ENCODE measurements at places on chromosomes 1 and 21.

DNA sequence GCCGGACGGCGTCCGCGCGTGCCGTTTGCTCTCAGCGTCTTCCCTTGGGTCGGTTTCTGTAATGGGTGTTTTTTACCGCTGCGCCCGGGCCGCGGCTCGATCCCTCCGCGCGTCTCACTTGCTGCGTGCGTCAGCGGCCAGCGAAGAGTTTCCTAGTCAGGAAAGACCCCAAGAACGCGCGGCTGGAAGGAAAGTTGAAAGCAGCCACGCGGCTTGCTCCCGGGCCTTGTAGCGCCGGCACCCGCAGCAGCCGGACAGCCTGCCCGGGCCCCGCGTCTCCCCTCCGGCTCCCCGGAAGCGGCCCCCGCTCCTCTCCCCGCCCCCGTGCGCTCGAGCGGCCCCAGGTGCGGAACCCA, 159.8 kb downstream of the RUNX1 start:
- no peak for DNase-seq

GRCh38 chr1:30126848-30127247, 596.5 kb downstream of the MATN1 start:
- no peak for DNase-seq

- DNase-seq, result no peak
These were observed 176.8 kb downstream of the ZP4 start for GRCh38 chr1:237713916-237714315.

DNA sequence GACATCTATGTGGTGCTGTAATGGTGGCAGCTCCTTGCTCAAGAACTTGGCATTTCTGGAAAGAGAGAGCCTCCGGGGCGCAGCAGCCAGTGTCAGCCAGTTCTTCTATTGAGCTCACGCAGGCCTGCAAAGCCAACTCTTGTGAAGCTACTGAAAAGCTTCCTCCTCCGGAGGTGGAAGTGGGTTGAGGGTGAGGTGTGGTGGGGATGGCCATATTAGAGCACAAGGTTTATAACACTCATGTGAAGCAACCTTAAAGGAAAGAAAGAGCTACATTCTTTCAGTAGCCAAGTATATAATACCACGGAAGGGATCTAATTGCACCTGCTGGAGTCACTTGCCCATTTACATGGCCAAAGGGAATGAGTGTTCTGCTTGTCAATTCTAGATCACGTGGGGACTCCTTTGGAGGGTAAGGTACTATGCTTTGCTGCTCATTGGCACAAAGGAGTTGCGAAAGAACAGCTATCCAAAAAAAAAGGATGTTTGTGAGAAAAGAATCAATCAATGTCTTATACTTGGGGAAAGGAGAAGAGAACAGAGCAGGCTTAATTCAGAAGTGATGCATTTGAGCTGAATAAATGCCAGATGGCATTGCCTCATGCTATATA, 18.3 kb upstream of the MAP10 start:
- DNase-seq, result no peak

- no peak for DNase-seq
These were observed 77.7 kb upstream of the C1orf87 start for GRCh38 chr1:60151311-60151710.

DNA sequence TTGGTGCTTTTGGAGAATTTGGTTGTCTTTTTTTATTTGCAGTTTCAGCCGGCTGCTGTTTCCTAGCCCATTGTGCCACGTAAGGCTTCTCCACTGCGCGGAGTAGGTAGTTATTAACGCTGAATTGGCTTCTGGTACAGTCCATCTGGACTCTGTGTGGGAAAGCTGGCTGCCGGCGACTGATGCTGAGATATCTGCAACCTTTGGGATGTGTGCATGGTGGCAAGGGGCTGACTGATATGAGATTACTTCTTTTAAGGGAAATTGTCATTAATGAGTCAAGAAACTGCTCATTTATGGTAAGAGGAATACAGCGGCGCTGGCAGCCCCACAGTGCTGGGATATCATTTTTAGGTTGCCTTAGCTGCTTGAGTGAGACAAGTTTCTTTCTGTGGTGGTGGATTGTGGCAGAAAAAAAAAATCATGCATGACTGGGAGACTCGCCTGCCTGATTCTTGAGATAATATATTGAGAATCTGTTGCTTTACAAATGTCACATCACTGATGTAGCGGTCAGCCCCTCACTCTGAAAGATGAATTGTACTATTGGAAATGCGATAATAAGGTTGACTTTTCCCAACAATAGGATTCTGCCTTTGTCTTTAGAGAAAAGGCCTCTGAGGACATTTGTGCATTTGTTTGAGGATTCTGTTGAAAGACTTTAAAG, 2.5 kb upstream of the ELAVL4 start:
- DNase-seq, result no peak

GRCh38 chr1:66978201-66978600, 53.4 kb downstream of the MIER1 start:
- DNase-seq, result no peak

- no peak for DNase-seq
These were observed 13.4 kb upstream of the NRIP1 start for GRCh38 chr21:15078180-15078579.

DNA sequence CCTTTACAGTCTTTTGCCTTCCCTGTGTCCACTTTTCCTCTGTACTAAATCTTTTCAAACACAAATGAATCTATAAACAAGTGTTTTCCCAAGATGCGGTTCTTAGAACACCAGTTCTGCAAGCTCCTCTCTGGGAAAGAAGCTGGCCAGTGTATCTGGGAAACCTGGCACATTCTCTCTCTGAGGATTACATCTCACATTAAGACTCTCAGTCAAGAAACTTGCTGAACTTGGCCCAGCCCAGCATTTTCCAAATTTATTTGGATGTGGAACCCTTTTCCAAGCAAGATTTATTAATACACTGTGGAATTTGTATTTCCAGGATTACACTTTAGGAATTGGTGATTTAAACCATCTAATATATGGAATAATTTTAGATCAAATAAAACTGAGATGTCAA, 105.7 kb downstream of the ZNF281 start:
- no peak for DNase-seq

- no peak for DNase-seq
These were observed 238.6 kb downstream of the FOXD2 start for GRCh38 chr1:47676311-47677054.

GRCh38 chr1:222242492-222242891, 305.4 kb downstream of the HHIPL2 start:
- DNase-seq, result no peak

- no peak for DNase-seq
These were observed 12.5 kb upstream of the LPGAT1 start for GRCh38 chr1:211843018-211843417.

DNA sequence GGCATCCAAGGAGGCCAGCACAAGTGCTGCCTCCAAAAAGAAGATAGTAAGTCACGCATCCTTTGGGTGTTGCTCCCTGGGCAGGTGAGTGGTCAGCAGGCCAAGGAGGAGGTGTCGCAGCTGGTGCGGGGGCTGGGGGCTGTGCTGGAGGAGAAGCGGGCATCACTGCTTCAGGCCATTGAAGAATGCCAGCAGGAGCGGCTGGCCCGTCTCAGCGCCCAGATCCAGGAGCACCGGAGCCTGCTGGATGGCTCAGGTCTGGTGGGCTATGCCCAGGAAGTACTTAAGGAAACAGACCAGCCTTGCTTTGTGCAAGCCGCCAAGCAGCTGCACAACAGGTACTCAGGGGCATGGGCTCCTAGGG, 4.3 kb downstream of the TRIM46 start:
- no peak for DNase-seq

DNA sequence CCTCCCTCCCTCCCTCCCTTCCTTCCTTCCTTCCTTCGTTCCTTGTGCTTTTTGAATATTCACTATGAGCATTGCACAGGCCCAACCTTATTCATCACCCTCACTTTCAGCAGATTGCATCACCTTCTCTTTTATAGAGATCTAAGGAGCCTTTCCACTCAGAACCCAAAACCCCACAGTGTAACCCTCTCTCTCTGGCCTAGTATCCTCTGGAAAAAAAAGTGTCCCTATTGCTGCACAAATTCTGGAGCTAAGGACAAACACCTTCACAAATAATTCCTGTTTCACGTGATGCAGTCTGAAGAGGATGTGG, 25.6 kb downstream of the OR10J5 start:
- DNase-seq, result no peak

- peak; percentile 33 for DNase-seq
These were observed 187.4 kb downstream of the DISC1 start for GRCh38 chr1:231814021-231814420.

DNA sequence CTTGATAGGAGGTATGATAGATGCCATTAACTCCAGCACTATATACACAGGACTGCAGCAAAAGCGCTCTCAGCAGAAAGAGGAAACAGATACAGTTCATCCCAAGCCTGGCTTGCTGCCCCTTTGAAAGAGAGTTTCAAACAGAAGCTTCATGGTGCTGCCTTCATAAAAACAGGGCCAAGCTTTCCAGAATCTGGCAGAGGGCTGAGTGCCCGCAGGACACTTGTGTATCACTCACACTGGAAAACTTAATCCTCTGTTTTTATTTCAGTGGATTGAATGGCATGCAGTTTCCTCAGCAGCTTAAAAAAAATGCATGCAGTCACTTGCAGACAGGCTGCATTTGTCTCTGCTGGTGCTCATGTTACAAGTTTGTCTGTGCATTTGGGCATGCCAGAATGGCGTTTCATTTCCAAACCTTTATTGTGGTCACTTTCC, 40.4 kb downstream of the KCNJ15 start:
- DNase-seq, result peak; percentile 66

GRCh38 chr1:180925471-180926051, 12.9 kb downstream of the KIAA1614 start:
- DNase-seq, result peak; percentile 63

DNA sequence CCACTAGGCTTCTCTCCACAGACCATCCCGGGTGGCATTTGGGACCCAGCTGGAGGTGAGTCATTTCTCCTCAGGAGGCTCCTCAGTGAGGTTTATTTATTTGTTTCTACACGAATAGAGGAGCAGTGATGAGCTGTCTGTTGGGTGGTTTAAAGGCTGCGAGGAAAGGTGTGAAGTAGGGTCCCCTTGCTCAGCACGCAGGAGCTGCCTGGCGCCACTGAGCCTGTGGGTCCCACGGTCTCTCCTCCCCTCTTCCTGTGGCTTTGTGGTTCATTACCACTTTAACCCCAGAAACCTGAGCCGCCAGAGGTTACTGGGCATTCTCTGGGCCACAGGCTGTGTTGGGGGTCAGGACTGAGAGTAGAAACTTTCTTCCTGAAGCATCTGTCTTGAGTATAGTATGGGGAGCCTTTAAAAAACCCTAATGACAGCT, 39.9 kb downstream of the IL6R start:
- no peak for DNase-seq

DNA sequence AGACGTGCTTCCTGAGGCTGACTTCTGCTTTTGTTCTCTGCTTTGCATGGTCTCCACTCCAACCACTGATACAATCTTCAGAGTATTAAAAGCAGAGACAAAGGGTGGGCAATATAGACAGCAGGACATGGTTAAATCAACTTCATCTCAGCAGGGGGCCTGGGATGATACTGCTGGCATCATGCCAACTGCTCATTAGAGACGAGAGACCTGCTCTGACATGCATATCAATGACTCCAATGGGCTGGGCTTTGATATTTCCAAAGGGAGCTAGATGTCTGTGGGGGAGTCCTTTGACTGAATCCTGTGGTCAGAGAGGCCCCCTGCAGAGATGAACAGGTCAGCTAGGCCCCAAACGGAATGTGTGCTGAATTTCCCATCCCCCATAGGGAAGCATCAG, 106.6 kb downstream of the ACTL8 start:
- no peak for DNase-seq

- no peak for DNase-seq
These were observed 16.8 kb upstream of the NID1 start for GRCh38 chr1:236081546-236082227.

GRCh38 chr1:162631546-162632191, 595 bp upstream of the DDR2 start:
- DNase-seq, result peak; percentile 83

- DNase-seq, result no peak
These were observed 129.7 kb upstream of the FAM72C start for GRCh38 chr1:144101397-144102045.

DNA sequence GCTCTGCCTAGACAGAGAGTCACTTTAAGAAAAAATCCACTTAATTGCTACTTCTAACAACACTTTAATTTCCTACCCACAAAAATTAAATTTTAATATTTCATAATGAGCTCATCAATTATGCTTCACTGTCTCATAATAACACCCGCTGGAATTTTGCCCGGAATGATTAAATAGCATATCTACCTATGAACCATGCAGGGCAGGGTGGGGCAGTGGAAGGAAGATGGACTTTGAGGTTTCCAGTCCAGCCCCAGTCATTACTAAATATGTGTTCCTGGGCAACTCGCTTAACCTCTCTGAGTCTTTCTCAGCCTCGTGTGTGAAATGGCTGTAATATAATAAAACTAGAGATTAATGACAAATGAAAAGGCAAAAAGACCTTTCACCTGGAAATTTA, 32.8 kb upstream of the SLC45A1 start:
- no peak for DNase-seq

GRCh38 chr1:151584278-151584677, 27.6 kb upstream of the SNX27 start:
- DNase-seq, result no peak

DNA sequence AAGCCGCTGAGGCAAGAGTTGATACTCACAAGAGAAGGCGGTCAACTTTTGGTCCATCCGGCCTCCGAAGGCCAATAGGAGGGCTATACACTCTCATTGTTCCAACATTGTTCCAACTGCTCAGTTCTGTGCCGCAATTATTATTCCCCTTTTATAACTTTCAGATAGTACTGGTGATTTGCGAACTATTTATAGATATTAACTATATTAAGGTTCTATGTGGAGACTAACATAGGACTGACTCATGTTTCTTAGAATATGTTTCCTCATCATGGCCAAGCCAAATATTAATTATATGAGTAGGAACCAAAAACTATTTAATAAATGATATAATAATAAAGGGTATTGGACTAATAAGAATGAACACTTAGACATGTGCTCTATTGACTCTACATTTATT, 96.7 kb upstream of the LBR start:
- no peak for DNase-seq

DNA sequence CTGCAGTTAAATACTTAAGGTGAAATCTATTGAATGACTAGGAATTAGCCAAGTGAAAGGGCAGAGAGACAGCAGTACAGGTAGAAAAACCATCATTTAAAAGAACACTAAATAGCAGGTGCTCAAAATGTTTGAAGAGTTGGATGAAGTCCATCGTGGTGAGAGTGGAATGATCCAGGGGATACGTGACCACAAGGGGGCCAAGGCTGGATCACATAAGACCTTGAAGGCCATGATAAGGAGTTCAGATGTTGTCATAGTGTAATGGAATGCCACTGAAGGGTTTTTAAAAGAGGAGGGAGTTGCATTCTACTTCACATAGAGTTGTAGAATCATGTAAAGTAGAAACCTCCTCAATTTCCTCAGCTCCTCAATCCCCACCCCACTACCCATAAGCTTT, 34.8 kb upstream of the HOOK1 start:
- DNase-seq, result no peak

DNA sequence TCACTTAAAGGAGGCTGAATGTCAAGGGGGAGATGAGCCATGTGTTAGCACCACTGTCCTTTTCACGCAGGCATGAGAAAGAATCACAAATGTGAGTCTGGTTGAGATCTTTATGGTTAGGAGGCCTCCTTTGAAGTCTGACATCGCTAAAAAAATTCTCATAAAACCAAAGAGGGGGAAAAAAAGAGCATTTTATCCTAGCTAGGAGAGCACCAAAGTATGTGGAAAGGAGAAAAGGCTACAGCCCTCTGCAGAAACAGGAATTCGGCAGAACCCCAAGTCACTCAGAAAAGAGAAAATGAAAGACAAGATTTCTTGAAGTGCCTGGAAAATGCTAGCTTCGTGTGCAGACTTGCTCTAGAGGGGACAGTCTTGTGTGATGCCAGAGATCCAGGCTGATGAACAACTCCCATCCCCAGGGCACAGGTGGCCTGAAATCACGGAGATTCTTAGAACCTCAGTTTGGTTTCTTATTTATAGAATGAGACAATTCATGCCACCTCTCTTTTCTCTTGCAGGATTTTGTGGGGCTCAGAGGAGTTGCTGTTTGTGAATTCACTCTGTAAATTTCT, 61.5 kb downstream of the RUNX1 start:
- no peak for DNase-seq
